ENCODE measurements at places on chromosomes 6 and 20.

GRCh38 chr6:108804956-108805355, 43.3 kb upstream of the ARMC2 start:
- DNase-seq, result no peak

GRCh38 chr20:57567471-57568079, 6.7 kb downstream of the PCK1 start:
- DNase-seq, result no peak

GRCh38 chr20:7250337-7250736, 482.9 kb downstream of the BMP2 start:
- no peak for DNase-seq

DNA sequence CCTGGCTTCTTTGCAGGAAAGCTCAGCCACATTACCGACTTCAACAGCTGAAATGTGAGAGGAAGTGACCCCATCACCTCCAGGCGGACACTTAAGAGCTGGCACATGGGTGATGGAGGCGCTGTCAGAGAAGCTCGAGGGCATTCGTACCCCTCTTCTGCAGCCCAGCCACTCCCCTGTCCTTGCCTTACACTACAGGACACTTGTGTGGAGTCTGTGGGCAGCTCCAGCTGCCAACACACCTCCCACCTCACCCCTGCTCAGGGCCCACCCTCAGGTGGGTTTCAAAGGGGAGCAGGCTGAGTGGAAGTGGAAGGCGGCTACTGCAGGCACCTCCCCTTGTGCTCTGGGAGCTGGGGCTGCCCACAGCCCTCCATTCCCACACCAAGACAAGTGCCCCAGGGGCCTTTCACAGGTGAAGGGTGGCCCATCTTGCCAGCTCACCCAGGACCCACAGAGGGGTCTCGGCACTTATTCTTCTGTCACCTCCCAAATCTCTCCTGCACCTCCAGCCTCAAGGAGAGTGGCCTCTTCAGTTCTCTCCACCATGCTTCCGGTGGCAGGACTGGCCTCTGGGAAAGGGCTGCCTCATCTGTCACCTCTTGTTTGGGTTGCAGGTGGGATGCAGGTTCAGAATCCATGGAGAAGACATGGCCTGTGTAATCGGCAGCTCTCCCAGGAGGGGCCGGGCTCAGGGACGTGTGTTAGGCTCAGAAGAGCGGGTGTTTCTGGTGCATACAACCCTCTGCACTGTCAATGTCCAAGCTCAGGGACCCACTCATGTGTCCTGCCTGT, 49.8 kb downstream of the IRF4 start:
- DNase-seq, result no peak

GRCh38 chr6:96304997-96305396, 216.6 kb upstream of the UFL1 start:
- no peak for DNase-seq

DNA sequence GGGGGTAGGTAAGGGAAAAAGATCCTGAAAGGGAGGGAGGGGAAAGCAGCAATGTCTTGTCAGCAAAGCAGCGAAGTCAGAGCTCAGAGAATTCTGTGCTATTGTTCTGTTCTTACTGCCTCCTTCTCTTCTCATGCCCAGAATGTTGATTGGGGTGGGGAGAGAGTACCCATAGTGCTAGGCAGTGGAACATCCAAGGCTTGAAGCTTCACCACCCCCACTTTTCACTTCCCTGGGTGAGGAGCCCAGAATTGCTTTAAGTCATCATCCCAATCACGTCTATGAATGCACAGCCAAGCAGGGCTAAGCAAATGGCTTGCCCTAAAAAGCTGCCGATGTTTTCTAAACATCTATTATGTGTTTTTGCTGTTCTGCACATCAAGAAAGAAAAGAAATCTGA, 16.5 kb downstream of the REPS1 start:
- no peak for DNase-seq

Data from stimulated activated CD8-positive, alpha-beta memory T cell treated with anti-CD3 and anti-CD28 coated beads, Interleukin-12 subunit alpha, Interleukin-12 subunit beta, amount 100 ng/mL, for 1 hour (primary cell).